Left renal cortex interstitium (tissue), 4 donors: ENCODE measurements at places on chromosomes 3 and 15.

- no peak for DNase-seq
These were observed 137.7 kb downstream of the NUP210 start for GRCh38 chr3:13282358-13282985.

- no peak for DNase-seq
These were observed 110.6 kb upstream of the TNFAIP8L3 start for GRCh38 chr15:51205050-51205975.

DNA sequence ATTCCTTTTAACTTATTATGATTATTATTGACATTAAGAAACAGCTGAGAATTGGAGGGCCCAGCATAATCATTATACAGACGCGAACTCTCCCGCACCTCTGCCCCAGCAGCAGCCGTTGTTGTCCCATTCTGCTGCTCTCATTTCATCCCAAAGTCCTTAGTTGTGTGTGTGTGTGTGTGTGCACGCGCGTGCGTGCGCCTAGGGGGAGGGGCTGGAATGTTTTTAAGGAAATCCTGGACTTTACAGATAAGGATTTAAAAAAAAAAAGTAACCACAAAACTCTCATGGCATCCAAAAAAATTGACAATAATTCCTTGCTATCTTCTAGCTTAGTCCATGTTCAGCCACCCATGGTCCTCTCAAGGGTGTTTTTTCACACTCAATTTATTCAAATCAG lies 134.2 kb downstream of the WNT7A start:
- no peak for DNase-seq

DNA sequence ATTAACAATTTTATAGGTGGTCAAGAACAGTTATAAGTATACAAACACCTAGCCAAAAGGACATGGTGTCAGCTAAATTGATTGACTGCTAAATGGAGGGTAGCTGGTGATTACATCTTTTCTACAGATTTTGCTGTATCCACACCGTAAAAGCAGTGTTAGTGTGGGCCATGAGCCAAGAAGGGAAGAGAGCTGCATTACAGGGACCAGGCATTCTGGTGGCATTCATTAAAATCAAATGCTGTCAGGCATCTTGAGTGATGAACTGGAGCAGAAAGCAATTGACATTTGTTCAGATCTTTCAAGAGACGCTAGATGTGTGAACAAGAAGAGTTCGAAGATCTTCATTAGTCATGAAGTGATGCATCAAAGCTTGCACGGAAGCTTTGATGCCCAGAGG lies 177.9 kb downstream of the ARPP21 start:
- DNase-seq = no peak

- DNase-seq = no peak
These were observed 9.1 kb downstream of the HDC start for GRCh38 chr15:50256188-50257041.

GRCh38 chr3:43581343-43581742 lies 40.5 kb downstream of the ANO10 start:
- DNase-seq = no peak

GRCh38 chr3:119322021-119322834 lies 28.0 kb downstream of the ARHGAP31 start:
- DNase-seq = peak; percentile 67

- peak; percentile 84 for DNase-seq
These were observed at the start of gene APEH for GRCh38 chr3:49673715-49674496. TSS of gene APEH (plus strand) at chr3:49674351. CDS start at chr3:49674402, 51 bp downstream.

GRCh38 chr3:156648086-156648485 lies 26.3 kb upstream of the TIPARP start:
- DNase-seq = no peak

GRCh38 chr3:64293121-64293520 lies 67.9 kb upstream of the PRICKLE2 start:
- no peak for DNase-seq
